ENCODE measurements at places on chromosomes 4 and X. TPM values are rescaled to one million over a fixed set of nuclear protein-coding genes. Genes with fewer than 3 reads are reported as not detected.

- peaks cover 5% of the 10 kb centered on the region for H3K4me1 ChIP-seq
- no peaks in the 10 kb centered on the region for H3K36me3 ChIP-seq
- no peaks in the 10 kb centered on the region for H3K27me3 ChIP-seq
- DNase-seq: no peak
These were observed 75.5 kb downstream of the GALNT7 start for GRCh38 chr4:173243917-173244658.

DNA sequence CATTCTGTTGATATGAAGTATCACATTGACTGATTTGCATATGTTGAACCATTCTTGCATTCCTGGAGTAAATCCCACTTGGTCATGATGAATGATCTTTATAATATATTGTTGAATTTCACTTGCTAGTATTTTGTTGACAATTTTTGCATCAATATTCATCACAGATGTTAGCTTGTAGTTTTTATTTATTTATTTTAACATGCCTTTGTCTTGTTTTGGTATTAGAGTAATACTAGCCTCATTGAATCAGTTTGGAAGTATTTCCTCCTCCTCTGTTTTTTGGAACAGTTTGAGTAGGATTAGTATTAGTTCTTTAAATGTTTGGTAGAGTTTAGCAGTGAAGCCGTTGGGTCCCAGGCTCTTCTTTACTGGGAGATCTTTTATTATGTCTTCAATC is 13.9 kb upstream of the ADH1C start:
- H3K4me1 ChIP-seq: no peaks in the 10 kb centered on the region
- H3K27ac ChIP-seq: no peak overlapping the region
- H3K36me3 ChIP-seq: no peaks in the 10 kb centered on the region
- no peaks in the 10 kb centered on the region for H3K27me3 ChIP-seq

DNA sequence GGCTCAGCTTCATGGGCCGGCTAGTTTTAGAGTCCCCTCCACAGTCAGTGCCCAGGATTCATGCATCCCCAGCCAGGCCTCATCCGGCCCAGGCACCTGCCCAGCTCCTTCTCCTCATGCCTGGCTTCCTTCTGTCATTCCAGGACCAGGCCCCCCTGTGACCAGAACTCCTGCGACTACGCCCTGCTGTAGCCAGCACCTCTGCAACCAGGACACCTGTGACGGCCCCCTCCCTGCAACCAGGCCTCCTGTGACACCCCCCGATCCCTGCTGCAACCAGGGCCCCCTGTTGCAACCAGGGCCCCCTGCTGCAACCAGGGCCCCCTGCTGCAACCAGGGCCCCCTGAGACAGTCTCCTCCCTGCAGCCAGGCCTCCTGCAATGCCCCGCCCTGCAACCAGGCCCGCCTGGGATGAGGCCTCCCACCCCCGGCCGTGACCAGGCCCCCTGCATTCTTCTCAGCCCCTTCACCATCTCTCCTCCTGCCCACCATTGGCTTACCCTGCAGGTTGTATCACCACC is 46.8 kb downstream of the HTRA3 start:
- no peak for DNase-seq
- H3K4me3 ChIP-seq: no peak overlapping the region
- no peaks in the 10 kb centered on the region for H3K36me3 ChIP-seq
- H3K4me1 ChIP-seq: no peaks in the 10 kb centered on the region
- no peaks in the 10 kb centered on the region for H3K27me3 ChIP-seq

- DNase-seq: no peak
- H3K27ac ChIP-seq: no peak overlapping the region
- no peak overlapping the region for H3K4me3 ChIP-seq
- H3K36me3 ChIP-seq: no peaks in the 10 kb centered on the region
- H3K27me3 ChIP-seq: no peaks in the 10 kb centered on the region
These were observed 75.3 kb upstream of the RAPGEF2 start for GRCh38 chr4:159027535-159027934.

The SLC10A4 gene
- not detected for total RNA-seq

- H3K36me3 ChIP-seq: no peaks in the 10 kb centered on the region
- no peaks in the 10 kb centered on the region for H3K4me1 ChIP-seq
- no peaks in the 10 kb centered on the region for H3K27me3 ChIP-seq
- no peak overlapping the region for H3K4me3 ChIP-seq
These were observed 9.1 kb downstream of the IL13RA1 start for GRCh38 chrX:118736394-118737010.

GRCh38 chr4:14701389-14701788 is 300.9 kb upstream of the CPEB2 start:
- no peak overlapping the region for H3K4me3 ChIP-seq
- H3K27ac ChIP-seq: no peak overlapping the region

DNA sequence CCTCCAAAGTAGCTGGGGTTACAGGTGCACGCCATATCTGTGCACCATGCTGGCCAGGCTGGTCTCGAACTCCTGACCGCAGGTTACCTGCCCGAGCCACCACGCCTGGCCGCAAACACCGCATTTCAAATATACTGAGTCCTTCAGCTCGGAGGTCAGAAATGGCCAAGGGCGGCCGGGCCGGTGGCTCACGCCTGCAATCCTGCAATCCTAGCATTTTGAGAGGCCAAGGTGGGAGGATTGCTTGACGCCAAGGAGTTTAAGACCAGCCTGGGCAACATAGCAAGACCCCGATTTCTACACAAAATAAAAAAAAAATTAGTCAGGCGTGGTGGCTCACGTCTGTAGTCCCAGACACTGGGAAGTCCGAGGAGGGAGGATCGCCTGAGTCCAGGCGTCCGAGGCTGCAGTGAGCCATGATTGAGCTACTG is 71.9 kb upstream of the PPP2R3B start:
- H3K36me3 ChIP-seq: no peaks in the 10 kb centered on the region
- no peak overlapping the region for H3K4me3 ChIP-seq
- H3K4me1 ChIP-seq: no peaks in the 10 kb centered on the region
- no peak overlapping the region for H3K27ac ChIP-seq
- no peak for DNase-seq

The ARAP2 gene
- 59.6 TPM for total RNA-seq

DNA sequence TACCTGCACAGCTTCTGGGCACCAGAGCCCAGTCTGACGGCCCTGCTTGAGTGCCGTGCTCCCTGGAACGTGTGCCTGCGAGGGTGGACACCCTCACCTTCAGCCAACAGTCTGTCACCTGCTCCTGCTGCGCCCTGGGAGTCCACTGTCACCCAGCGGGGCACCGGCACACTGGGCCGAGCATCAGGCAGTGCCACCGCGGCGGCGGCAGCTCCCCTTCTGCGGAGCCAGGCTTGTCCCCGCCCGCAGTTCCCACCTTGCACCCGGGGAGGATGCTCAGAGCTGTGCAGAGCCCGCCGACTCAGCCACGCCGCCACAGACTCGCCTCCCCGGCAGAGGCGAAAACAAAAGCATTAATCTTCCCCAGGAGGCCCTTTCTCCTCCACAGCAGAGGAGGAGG is 86.8 kb downstream of the ABLIM2 start:
- no peak for DNase-seq
- no peaks in the 10 kb centered on the region for H3K4me1 ChIP-seq
- peaks cover 29% of the 10 kb centered on the region for H3K27me3 ChIP-seq
- no peaks in the 10 kb centered on the region for H3K36me3 ChIP-seq

All from T-cell (primary cell).